ENCODE measurements at places on chromosomes 1 and 21.

DNA sequence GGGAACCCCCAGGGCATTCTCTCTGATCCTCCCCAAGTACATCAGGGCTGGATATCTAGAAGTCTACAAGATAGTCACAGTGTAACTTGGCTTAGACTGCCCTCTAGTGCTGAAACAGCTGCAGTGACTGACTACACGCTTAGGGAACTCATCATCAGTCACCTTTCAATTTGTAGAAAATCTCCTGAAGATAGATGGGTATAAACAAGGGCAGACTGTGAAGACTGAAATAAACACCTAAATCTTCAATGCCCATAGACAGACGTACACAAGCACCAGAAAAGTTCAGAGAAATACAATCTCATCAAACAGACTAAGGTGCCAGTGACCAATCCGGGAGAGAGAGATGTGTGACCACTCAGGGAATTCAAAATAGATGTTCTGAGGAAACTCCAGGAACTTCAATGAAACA lies 46.6 kb downstream of the PACC1 start:
- peak; percentile 6 for DNase-seq

- DNase-seq, result no peak
Observed at GRCh38 chr1:155636397-155637153, 26.6 kb downstream of the MSTO1 start.

DNA sequence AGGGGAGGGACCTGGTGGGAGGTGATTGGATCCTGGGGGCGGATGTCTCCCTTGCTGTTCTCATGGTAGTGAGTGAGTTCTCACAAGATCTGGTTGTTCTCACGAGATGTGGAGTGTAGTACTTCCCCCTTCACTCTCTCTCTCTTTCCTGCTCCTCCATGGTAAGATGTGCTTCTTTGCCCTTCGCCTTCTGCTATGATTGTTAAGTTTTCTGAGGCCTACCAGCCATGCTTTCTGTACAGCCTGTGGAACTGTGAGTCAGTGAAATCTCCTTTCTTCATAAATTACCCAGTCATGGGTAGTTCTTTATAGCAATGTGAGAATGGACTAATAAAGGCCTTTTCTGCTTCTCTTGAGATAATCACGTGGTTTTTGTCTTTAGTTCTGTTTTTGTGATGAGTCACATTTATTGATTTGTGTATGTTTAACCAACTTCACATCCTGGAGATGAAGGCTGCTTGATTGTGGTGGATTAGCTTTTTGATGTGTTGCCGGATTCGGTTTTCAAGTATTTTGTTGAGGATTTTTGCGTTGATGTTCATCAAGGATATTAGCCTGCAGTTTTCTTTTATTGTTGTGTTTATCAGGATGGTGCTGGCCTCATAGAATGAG lies 45.5 kb downstream of the RABGAP1L start:
- no peak for DNase-seq

GRCh38 chr1:62823556-62823955 lies 39.6 kb downstream of the ATG4C start:
- no peak for DNase-seq

DNA sequence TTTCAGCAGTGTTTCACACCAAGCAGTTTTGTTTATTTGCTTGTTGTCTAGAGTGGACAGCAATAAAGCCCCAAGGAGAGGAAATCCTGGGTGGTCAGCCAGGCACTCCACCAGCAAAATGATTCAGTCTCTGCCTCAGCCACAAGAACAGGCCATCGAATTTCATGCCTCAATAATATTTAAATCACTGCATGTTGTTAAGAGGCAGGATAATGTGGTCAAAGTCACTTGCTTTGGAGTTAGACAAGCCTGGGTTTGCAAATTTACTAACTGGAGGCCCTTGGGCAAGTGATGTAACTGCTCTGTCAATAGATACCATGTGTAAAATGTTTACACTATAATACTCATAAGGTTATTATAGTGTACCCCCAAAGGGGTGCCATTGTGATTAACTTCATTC lies 349.6 kb downstream of the LMO4 start:
- DNase-seq, result no peak

GRCh38 chr21:40752125-40752524 lies 94.8 kb downstream of the DSCAM start:
- DNase-seq, result no peak

DNA sequence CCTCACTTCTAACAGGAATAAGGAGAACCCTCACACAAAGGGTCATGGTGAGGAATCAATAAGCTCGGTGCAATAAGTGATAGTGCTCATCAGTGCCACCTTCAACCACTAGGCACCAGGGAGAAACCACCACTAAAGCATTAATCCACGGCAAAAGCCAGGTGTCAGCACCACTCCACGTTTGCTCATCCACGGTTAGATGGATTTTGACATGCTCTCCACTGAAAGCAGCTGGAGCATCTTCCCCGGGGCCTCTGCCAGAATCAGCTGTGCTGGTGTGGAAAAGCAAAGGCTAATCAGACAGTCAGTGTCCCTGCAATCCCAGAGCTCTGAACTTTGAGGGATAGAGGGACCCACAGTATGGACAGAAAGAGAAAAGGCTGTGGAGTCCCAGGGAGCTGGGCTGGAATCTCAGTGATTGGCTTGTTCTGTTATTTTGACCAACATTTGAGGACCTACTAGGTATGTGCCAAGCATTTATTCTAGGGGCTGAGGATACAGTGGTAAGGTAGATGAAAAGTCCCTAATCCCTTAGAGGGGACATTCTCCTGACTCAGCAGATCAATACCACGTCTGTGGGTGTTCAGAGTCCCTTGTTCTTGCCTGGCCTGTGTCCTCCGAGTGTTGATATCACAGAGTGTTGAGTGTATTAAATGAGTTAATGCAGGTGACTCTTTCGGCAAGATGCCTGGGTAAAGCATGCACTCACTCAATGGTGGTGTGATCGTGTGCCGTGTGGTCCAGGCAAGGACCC lies 41.3 kb downstream of the FHAD1 start:
- no peak for DNase-seq

DNA sequence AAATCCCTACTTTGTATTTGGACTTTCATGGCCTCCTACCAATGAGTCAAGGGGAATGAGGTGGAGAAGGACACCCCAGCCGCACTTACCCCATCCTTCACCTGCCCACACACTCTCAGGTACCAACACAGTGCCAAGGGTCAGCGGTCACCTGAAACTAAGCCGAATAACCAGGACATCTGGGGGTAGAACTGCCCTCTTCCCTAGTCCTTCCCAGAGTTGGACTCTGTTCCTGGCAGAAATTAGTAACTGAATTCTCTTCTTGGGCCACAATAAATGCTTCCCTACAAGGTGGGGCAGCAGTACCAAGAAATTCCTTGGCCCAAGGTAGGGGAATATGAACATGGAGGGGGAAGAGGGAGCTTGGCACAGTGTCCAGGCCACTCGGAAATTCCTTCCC lies 7.3 kb downstream of the SLC45A3 start:
- no peak for DNase-seq
